SHP77 treated with DMSO at 0.1 percent for 48 hours (cell line): ENCODE measurements at places on chromosomes 5 and 9.

GRCh38 chr5:56514245-56514644, 281.1 kb upstream of the ANKRD55 start:
- DNase-seq, result no peak

- DNase-seq, result no peak
These were observed 131.4 kb upstream of the IRX4 start for GRCh38 chr5:2014058-2014610.

DNA sequence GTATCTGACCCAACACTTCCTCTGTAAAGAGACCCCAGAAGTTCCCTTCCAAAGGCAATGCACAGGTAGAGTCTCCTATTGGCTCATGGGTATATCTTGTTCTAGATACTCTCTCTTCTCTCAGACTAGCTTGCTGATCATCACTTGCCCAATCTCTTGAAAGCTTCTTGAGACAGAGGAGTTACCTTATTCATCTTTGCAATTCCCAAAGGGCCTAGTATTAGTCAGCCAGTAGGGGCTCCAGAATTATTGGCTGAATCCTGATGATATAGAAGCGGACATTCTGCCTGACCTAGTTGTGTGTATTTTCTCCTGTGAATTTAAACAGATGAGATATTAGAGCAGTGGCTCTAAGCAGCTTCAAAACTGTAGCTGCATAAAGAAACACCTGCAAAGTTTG, 304.0 kb upstream of the KLF4 start:
- no peak for DNase-seq

DNA sequence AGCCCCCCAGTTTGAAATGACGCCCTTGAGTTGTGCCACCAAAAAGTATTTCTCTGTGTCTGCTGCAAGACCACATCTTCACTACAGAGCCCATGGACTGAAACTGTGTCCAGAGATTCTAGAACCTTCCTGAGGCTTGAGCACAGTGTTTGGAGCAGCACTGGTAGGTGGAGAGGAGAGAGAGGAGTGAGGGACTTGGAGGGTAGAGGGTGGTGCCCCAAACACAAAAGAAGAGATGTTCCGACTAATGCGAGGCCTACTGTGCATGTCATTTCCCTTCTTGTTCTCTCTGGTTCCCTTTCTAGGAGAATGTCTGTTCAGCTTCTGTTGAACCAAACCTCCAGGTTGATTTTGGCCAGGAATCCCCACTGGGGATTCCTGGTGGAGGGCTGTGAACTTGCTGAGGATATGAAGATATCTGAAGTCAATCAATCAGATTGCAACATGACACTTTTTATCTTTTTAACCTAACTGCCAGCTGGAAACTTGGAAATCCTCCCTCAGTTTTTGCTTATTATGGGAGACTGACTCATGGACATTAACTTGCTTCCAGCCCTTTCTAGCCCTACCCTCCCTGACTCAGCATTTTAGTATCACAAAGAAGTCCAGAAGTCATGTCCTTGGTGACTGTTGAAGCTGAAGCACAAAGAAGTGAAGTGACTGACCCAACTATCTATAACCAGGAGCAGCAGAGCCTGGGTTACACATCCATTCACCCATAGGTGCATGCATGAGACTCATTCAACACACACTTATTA, 154.5 kb downstream of the NR3C1 start:
- no peak for DNase-seq

DNA sequence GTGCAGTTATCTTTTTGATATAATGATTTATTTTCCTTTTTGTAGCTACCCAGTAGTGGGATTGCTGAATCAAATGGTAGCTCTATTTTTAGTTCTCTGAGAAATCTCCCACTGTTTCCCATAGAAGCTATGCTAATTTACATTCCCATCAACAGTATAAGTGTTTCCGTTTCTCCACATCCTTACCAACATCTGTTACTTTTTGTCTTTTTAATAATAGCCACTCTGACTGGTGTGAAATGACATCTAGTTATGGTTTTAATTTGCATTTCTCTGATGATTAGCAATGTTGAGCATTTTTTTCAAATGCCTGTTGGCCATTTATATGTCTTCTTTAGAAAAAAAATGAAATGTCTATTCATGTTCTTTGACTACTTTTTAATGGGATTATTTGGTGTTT, 94.7 kb downstream of the SERINC5 start:
- no peak for DNase-seq

- DNase-seq, result no peak
These were observed 504.4 kb downstream of the TLE4 start for GRCh38 chr9:80076162-80076561.

GRCh38 chr5:152844713-152845112, 439.6 kb upstream of the NMUR2 start:
- DNase-seq, result no peak

- no peak for DNase-seq
These were observed 1.2 kb downstream of the NIPSNAP3B start for GRCh38 chr9:104765138-104765537.

GRCh38 chr9:137396227-137396626, 26.7 kb downstream of the EXD3 start:
- no peak for DNase-seq
